Gastrocnemius medialis (tissue), 4 donors: ENCODE measurements at places on chromosomes 5 and 9. TPM values are rescaled to one million over a fixed set of nuclear protein-coding genes. Genes with fewer than 3 reads are reported as not detected.
A peak's percentile ranks its signal among the peaks of the same experiment; 100 is the strongest.

FBXL7 gene
- total RNA-seq = 3.6 TPM

OTP gene
- not detected for total RNA-seq

FRRS1L gene
- not detected for total RNA-seq

LRRC26 gene
- not detected for total RNA-seq

IL3 gene
- total RNA-seq = not detected

ZNF483 gene
- 0.12 TPM for total RNA-seq

- H3K27ac ChIP-seq = no peak overlapping the region
- no peaks in the 10 kb centered on the region for H3K36me3 ChIP-seq
Measured at GRCh38 chr9:131012396-131012917, 3.5 kb downstream of the LAMC3 start.

- H3K27me3 ChIP-seq = no peaks in the 10 kb centered on the region
- H3K4me1 ChIP-seq = no peaks in the 10 kb centered on the region
- H3K27ac ChIP-seq = no peak overlapping the region
- no peaks in the 10 kb centered on the region for H3K36me3 ChIP-seq
Measured at GRCh38 chr5:31250201-31250600, 56.7 kb downstream of the CDH6 start.

DNA sequence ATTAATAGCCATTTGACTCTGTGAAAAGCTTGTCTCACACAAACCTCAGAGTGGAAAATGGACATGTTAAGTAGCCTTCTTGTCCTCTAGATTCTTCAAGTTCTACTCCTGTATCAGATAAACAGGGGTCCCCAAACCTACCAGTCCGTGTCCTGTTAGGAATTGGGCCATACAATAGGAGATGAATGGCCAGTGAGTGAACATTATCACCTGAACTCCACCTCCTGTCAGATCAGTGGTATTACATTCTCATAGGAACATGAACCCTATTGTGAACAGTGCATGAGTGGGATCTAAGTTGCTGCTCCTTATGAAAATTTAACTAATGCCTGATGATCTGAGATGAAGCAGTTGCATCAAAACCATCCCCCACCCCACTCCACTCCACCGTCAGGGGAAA is 136.3 kb downstream of the TMEM232 start:
- H3K36me3 ChIP-seq = no peaks in the 10 kb centered on the region
- no peak overlapping the region for H3K4me3 ChIP-seq
- H3K27ac ChIP-seq = no peak overlapping the region
- no peaks in the 10 kb centered on the region for H3K4me1 ChIP-seq
- DNase-seq = no peak

DNA sequence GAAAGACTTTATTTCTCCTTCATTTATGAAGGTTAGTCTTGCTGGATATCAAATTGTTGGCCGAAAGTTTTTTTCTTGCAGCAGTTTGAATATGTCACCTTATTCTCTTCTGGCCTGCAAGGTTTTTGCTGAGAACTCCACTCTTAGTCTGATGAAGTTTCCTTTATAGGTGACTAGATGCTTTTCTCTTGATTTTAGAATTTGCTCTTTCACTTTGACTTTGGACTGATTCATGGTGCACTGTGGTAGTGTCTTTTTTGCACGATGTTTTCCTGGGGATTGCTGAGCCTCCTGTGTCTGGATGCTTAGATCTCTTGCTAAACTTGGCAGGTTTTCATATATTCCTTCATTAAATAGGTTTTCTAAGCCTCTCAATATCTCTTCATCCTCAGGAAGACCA is 12.4 kb downstream of the AHRR start:
- H3K27ac ChIP-seq = no peak overlapping the region
- DNase-seq = no peak
- H3K36me3 ChIP-seq = no peaks in the 10 kb centered on the region
- H3K4me3 ChIP-seq = no peak overlapping the region
- no peaks in the 10 kb centered on the region for H3K27me3 ChIP-seq

GRCh38 chr5:90201923-90202322 is 207.6 kb downstream of the CETN3 start:
- H3K27ac ChIP-seq = no peak overlapping the region
- DNase-seq = no peak
- H3K4me3 ChIP-seq = no peak overlapping the region
- H3K36me3 ChIP-seq = no peaks in the 10 kb centered on the region

- no peak overlapping the region for H3K4me3 ChIP-seq
- no peaks in the 10 kb centered on the region for H3K27me3 ChIP-seq
- H3K4me1 ChIP-seq = no peaks in the 10 kb centered on the region
- no peak overlapping the region for H3K27ac ChIP-seq
Measured at GRCh38 chr5:137438932-137439331, 60.2 kb downstream of the SPOCK1 start.

DNA sequence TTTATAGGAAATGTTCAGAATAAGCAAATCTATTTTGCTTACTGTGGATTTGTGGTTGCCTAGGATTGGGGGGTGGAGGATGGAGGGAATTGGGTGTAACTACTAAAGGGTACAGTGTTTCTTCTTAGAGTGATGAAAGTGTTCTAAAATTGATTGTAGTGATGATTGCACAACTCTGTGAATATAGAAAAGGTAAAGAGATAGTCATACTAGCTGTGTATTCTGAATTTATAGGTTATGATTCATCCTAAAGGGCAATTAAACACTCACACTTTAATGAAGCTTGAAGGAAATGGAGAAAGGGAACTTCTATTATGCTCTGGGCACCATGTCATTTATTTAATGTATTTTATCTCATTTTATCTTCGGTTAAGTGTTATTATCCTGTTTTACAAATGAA is 9.9 kb downstream of the TXNDC8 start:
- no peak overlapping the region for H3K4me3 ChIP-seq
- H3K27me3 ChIP-seq = no peaks in the 10 kb centered on the region
- no peak overlapping the region for H3K27ac ChIP-seq
- no peaks in the 10 kb centered on the region for H3K36me3 ChIP-seq
- no peak for DNase-seq

GRCh38 chr5:78008356-78008967 is 232.3 kb upstream of the TBCA start:
- no peak for DNase-seq
- no peak overlapping the region for H3K27ac ChIP-seq
- no peak overlapping the region for H3K4me3 ChIP-seq
- no peaks in the 10 kb centered on the region for H3K27me3 ChIP-seq
- H3K4me1 ChIP-seq = no peaks in the 10 kb centered on the region

DNA sequence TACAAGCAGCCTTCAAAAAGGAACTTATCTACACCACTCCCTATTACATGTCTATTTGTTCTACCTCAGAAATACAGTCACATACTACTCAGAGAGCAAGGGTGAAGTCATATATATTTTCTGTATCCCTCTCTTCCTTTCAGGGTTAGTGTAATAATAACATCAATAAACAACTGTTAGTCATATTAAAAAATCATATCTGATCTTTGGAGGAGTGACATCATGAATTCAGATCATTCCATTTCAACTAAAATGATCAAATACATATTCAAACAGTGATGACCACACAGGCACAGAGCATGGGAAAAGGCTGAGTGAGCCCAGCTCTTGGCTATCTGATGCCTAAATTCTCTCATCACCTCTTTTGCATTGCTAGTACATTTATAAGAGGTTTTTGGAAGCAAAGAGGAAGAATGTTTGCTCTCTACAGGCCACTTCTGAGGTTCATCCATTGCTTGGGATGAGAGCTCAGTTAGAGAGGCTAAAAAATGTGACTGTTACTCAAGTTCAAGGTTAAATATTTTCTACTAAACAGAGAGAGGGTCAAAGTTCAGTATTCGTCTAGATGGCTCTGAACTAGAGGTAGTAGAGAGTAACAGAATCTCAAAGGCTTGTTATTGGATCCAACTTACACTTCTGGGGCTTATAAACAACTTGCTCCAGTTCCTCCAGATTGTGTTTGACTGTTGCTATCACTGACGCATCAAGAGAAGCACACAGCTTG is 39.0 kb downstream of the RIGI start:
- H3K27me3 ChIP-seq = no peaks in the 10 kb centered on the region
- H3K4me3 ChIP-seq = no peak overlapping the region
- DNase-seq = no peak
- no peaks in the 10 kb centered on the region for H3K36me3 ChIP-seq

DNA sequence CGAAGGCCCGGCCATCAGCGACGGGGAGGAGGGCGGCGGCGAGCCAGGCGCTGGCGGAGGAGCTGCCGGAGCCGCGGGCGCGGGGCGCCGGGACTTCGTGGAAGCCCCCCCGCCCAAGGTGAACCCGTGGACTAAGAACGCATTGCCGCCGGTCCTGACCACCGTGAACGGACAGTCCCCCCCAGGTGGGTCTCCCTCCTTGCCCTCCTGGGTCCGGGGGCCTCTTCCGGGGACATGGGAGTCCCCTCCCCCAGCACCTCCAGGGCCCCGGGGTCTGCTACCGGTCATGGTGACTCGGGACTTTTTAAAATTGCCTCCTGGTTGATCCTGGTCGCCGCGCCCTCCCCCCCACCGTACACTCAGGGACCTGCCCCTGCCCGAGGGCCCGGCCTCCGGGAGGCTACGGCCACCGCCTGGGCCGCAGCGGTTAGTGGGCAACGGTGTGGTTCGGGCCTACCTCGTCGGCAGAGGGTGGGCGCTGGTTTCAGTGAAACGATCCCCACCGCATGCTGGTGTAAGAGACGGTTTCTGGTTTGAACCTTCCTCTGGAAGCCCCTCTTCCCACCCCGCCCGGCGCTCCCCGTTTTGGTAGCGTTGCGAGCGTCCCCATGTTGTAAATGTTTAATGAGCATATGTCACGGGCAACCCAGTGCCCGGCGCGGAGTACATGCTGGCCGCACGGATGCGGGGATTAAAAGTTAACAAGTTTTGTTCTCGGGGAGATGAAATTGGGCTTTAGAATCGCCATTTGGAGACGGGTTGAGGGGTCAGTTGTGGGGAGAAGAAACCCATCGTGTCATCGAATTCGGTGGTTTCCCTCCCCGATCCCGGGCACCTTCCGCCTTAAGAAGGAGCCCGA is 1.1 kb downstream of the LARP1 start:
- H3K4me3 ChIP-seq = peak overlapping the region; percentile 95
- DNase-seq = peak; percentile 53
- peaks cover 52% of the 10 kb centered on the region for H3K4me1 ChIP-seq
- H3K36me3 ChIP-seq = no peaks in the 10 kb centered on the region
- no peaks in the 10 kb centered on the region for H3K27me3 ChIP-seq
- H3K27ac ChIP-seq = peak overlapping the region; percentile 98

DNA sequence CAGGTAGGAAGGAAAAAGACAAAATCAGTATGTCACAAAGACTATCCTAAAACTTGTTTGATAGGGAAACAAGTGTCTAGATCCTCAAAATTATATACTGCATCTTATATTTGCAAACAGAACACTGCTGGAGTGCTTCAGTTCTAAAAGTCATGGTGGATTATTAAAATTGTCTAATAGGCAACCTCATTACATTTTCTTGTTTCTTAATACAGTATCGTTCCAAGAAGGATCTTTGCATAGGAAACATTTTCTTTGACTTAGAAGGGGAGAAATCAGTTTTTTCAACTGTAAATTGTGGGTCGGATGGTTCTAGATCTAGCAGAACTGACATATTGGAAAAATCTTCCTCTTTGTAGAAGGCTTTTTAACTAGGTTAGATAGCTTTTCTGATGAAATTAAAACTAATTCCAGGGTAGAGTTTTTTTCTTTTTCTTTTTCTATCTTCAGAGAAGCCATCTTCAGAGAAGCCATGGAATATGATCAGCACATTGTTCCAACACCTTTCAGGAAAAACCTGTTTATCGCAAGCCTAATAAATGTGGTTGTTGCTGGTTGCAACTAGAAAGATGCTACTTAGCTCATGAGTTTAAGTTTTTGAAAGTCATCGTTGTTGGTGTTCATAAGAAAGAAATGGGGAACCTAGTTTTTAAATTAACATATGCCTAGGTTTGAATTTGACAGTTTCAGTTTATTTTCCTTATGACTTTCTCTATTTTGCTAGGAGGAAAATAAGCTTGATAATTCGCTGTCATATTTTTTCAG is 7.4 kb downstream of the CPEB4 start:
- peaks cover 50% of the 10 kb centered on the region for H3K4me1 ChIP-seq
- no peaks in the 10 kb centered on the region for H3K36me3 ChIP-seq
- no peaks in the 10 kb centered on the region for H3K27me3 ChIP-seq
- peak overlapping the region; percentile 96 for H3K27ac ChIP-seq
- DNase-seq = no peak
- H3K4me3 ChIP-seq = peak overlapping the region; percentile 89

- no peak for DNase-seq
- no peak overlapping the region for H3K27ac ChIP-seq
- no peaks in the 10 kb centered on the region for H3K36me3 ChIP-seq
- H3K4me3 ChIP-seq = no peak overlapping the region
- no peaks in the 10 kb centered on the region for H3K4me1 ChIP-seq
Measured at GRCh38 chr5:73544429-73545402, 20.7 kb downstream of the ANKRA2 start.

- no peak overlapping the region for H3K27ac ChIP-seq
- no peaks in the 10 kb centered on the region for H3K4me1 ChIP-seq
- H3K4me3 ChIP-seq = no peak overlapping the region
Measured at GRCh38 chr5:94463739-94464138, 154.7 kb downstream of the KIAA0825 start.

GRCh38 chr5:73808911-73809310 is 182.9 kb downstream of the ARHGEF28 start:
- no peak for DNase-seq
- H3K27me3 ChIP-seq = no peaks in the 10 kb centered on the region
- no peaks in the 10 kb centered on the region for H3K4me1 ChIP-seq
- H3K36me3 ChIP-seq = no peaks in the 10 kb centered on the region
- H3K27ac ChIP-seq = no peak overlapping the region

DNA sequence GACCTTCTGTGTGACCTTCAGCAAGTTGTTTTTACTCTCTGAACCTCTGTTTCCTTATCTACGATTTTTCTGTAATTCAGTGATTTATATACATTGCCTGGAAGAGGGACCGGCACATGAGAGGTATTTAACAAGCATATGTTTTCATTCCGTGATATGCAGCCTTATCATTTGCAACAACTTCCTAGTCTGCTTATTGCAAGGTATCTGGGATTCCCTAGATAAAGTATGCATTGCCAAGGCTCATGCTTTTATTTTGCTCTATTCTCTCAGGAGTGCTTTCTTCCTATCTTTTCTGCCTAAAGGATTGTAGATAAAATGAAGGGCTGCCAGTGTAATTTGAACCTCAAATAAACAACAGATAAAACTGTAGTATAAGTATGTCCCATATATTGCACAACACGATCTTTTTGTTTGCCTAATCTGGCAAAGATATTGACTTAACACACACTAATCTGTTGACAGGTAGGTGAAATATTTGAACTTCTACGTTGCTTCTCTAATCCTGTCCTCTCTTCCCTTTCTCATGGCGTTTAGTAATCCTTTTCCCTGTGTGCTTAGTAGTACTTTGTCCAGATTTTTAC is 377.2 kb upstream of the TNC start:
- H3K4me1 ChIP-seq = no peaks in the 10 kb centered on the region
- H3K27ac ChIP-seq = no peak overlapping the region
- no peaks in the 10 kb centered on the region for H3K27me3 ChIP-seq
- DNase-seq = no peak
- H3K4me3 ChIP-seq = no peak overlapping the region
